ENCODE measurements at places on chromosomes 7 and 10.

DNA sequence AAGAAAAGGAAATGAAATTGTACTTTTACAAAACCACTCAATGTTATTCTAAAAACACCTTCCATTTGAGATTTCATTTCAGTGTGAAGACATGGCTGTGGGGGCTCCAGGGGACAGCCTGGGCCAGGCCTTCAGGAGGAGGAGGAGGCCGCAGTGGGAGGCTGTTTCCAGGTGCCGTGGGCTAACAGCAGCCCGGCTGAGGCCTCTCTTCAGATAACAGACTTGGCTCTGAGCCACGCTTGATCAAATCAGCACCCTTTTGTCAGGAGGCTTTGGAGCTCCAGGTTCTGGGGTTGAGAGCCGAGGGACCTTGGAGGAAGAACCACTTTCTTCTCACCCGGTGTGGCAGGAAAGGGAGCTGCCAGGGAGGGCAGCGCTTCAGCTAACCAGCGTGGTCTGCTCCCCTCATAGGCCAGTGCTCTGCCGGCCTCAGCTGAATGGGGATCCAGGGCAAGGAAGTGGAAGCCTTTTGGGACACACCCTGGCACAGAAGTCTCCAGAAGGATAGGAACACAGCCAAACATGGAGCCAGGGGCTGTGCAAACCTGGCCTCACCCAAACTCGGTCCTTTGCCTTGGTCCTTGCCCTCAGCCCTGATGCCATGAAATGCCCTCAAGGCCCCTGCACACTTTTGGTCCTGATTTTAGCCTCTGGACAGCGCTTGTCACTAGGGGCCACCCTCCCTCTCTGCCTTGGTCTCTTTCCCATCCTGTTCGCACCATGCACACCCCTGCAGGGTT is 23.5 kb upstream of the CHST15 start:
- no peak for DNase-seq

DNA sequence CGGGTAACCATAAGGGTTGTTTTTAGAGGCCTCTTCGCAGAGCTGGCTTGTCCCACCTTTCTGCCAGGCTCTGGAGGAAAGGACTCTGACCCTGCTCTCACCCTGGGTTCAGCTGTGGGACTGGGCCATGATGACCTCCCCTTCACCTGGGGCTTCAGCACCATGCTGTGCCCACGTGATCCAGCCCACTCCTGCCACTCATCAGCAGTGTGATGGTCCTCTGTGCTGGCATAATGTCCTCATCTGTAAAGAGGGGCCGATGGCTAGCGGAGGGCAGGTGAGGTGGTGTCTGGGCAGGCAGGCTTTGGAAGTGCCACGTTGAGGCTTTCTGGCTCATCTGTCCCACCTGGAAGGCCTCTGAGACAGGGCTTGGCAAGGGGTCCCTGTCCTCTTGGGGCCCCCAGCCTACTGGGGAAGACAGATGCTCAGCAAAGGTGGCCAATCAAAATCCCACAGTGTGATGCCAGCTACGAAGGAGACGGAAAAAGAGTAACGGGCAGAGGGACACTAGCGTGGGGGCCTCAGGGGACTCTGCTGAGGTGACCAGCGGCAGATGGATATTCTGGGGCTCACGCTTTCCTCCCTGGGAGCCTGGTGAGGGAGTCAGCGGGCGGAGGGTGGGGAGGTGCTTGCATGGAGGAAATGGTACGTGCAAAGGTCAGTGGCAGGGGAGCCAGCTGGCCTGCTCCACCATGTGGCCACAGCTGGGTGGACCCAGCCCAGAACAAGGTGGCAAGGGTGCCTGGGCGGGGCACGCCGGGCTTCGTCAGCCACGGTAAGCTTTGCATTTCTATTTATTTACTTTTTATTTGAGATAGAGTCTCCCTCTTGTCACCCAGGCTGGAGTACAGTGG is 5.4 kb downstream of the LRWD1 start:
- no peak for DNase-seq

DNA sequence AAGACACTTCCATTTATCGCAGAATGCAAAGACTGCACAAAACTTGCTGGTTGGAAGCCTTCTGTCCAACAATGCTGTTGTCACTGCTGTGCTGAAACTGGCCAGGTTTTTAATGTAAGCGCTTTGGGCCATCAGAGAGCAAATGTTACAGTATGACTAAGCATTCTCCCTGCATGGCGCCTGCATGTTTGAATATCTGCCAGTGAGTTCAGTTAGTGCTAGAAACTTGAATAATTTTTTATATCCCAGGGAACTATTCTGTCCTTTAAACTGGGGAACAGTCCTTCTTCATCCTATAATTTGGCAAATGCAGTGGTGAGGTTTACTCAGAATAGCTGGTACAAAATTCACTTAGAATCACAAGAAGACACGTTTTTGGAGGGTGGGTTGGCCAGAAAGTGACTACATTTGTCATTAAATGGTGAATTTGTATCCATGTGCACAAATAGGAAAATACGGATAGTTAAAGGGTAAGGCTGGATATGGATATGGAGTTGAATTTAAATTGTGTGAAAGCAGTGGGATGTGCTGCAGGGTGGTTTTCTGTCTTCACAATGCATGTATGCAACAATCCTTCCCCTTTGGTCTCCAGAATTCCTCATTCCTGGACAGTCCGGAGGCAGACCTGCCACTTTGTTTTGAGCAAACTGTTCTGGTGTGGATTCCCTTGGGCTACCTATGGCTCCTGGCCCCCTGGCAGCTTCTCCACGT is 1.7 kb downstream of the ABCC2 start:
- no peak for DNase-seq

DNA sequence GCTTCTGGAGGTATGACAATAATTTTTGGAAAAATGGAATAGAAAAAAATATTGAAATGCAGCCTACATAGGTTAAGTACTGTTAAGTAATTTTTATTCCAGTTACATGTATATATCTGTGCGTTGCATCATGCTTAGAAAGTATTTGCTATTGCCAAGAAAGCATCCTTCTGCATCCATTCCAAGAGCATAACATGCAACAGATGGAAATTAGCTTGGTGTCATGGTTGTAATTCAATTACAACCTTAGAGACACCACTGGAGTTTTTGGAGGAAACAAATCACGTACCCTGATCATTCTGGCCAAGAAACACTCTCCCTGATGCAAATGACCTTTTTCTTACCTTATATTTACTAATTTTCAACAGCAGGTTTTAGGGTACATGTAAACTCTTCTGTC is 1.7 kb downstream of the AKR1B1 start:
- DNase-seq, result no peak

DNA sequence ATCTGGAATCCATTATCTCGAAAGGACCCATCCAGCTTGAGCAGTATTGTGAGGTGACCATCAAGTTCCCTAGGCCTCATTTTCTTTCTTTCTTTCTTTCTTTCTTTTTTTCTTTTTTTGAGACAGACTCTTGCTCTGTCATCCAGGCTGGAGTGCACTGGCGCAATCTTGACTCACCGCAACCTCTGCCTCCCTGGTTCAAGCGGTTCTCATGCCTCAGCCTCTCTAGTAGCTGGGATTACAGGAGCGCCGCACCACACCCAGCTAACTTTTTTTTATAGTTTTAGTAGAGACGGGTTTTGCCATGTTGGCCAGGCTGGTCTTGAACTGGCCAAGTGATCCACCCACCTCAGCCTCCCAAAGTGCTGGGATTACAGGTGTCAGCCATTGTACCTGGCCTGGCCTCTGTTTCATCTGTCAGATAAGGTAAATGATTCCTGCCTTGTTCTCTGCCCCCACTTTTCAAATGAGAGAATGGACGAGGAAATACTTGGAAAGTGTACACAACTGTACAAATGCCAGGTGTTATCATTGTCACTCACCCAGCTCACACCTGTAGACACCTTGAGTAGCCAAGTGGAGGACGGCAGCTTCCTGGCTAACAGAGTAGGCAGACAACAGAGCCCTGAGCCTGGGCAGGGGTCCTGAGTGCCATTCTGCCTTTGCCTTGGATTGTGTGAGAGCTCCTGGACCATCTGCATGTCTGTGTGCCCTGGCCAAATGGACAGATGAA is 54.1 kb downstream of the HK1 start:
- DNase-seq, result no peak

GRCh38 chr7:149000961-149001360 is 27.3 kb downstream of the PDIA4 start:
- DNase-seq, result no peak

GRCh38 chr10:75685187-75685586 is 253.8 kb downstream of the LRMDA start:
- no peak for DNase-seq

DNA sequence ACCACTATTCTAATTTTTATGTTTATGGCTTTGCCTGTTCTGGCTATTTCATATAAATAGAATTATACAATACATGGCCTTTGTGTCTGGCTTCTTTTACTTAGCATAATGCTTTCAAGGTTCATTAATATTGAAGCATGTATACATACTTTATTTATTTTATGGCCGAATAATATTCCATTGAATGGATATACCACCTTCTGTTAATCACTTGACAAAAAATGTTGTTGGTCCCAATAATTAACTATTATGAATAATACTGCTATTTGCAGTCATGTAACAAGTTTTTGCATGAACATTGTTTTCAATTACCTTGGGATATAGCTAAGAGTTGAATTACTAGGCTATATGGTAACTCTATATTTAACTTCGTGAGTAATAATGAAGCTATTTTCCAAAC is 767.5 kb downstream of the INHBA start:
- no peak for DNase-seq

DNA sequence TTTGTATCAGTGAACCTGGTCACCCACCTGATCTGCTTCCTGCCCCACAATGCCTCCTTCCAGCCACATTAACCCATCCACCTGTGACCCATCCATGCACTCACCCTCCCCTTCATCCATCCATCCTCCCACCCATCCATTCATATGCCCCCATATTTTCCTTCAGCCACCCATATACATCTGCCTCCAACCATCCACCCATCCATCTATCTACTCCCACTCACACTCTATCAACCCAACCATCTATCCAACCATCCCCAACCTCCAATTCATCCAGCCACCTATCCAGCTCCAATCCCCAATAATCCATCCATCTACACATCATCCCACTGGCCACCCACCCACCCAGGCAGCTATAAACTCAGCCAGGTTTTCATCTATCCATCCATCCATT is 51.0 kb downstream of the GRID1 start:
- DNase-seq, result no peak

DNA sequence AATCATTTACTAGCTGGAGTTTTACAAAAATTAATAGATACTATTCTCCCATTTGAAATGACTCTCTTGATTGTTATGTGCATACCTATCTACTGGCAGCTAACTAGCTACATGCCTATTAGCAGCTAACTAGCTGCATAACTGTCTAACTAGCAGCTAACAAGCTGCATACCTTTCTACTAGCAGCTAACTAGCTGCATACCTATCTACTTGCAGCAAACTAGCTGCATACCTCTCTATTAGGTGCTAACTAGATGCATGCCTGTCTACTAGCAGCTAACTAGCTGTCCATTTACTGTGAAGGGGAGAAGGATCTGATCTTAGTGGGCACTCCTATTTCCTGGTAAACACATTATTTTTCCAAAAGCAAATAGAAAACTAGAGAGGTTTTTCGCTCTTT is 439.4 kb upstream of the PFKP start:
- no peak for DNase-seq

DNA sequence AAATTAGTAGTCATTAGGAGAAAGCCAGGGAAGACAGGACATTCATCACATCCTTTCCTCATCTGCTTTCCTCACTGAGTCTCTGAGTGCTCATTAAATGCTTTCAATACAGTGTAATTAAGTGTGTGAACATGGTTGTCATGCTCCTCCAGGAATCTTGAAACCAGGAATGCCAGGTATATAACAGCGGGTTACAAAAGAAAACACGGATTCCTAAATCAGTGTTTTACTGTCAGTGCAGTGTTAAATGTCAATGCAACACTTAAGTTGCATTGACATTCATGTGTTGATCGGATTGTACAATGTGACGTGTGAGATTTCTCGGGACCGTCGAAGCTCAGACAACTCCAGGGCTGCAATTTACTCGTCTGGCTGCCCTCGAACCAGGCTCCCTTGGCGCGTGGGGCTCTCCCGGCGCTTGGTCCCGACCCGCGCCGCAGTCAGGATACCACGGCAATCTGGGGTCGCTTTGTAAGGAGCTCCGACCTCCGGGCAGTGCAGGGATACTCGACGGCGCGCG is 455 bp upstream of the SPAG6 start:
- DNase-seq, result no peak

DNA sequence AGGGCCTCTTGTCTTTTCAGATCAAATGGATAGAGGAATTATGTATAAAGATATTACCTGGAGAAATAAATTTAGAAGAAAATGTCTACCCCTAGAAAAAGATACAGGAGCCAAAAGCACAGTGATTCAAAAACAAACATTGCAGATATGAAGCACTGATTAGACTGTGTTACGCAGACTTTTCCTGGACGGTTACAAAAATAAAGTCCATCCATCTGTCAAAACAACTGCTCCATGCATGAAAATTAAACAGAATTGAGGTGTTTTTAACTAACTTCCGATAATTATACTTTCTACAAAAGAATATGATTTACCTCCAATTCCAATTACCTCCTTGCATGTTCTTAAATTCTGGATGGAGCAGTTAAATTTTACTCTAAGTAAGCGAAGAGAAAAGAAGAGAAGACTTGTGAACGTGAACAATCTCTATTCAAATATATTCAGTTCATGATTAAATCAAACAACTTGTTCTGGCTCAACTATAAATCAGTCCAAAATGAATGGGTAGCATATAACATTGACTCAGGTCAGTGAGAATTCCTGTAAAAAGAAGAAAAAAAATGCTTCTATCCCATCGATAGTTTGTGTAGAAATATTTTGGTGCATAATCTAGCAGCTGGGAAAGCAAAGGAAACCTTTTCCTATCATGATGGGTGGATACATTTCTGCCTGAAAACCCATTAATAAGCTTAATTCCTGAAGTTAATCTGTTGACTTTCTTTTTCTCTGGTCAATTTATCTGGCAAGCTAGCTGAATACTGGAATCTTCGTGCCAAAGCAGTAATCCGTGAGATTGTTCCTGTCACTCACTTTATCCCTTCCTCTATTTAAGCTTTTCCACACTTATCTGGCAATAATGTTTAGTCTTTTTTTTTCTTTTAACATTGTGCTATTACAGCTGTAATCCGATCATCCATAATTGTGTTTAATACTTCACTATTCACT is 80.4 kb downstream of the SEMA3A start:
- DNase-seq, result no peak
